ENCODE measurements at places on chromosomes 2 and 18.

DNA sequence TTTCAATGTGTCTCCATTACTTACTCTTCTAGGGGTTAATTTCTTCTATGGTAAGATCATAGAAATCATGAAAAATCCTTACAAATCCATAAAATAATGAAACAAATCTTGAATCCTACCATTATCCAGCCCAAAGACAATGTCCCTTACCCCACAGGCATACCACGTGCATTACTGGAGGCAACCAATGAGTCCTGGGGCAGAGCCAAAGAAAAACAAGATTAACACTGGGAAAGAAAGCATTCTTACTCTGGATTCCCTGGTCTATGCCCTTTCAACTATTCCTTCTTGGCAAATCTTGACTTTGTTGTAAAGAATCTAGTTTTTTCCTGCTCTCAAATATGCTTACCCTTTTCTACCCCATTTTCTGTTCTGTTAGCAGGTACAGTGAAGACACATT lies 3.1 kb upstream of the GALNT1 start:
- DNase-seq: no peak

- no peak for DNase-seq
Measured at GRCh38 chr18:79600596-79600995, 79.0 kb upstream of the CTDP1 start.

DNA sequence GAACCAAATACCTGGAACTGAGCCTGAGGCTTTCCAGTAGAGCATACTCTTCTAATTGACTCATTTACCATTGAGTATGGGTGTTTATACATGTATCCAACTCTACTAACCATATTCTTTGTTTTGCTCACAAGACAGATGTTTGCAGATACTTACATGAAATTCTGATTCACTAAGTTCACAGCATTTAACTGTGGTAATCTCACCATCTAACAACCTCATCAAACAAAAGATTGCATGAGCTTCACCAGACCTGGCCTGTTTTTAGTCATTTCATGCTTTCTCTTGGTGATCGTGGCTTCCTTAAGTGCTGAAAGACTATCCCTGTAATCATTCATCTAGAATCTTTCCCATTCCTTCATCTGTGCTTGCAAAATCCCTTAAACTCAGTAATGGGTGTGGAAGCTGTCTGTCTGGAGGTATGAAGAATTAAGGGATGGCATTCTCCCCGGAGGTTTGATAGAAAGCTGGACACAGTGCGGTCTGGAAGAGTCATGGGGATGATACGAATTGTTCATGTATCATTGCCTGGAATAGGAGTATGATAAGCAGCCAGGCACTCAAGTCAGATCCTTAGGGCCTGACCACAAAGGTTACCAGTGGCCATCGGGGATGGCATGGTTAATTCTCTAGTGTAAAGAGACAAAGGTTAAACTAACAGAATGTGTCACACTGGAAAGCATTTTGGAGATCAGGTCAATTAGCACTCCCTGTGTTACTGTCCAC lies 42.0 kb upstream of the IL1R1 start:
- DNase-seq: no peak

- peak; percentile 45 for DNase-seq
Measured at GRCh38 chr2:196399722-196400691, 228.6 kb upstream of the STK17B start.

- DNase-seq: no peak
Measured at GRCh38 chr2:122341007-122341406, 585.6 kb downstream of the TSN start.

GRCh38 chr2:158999458-158999857 lies 31.0 kb downstream of the TANC1 start:
- peak; percentile 47 for DNase-seq

- peak; percentile 47 for DNase-seq
Measured at GRCh38 chr2:184597571-184597991, 748 bp upstream of the ZNF804A start.

GRCh38 chr2:156452971-156453370 lies 16.8 kb downstream of the GPD2 start:
- no peak for DNase-seq

DNA sequence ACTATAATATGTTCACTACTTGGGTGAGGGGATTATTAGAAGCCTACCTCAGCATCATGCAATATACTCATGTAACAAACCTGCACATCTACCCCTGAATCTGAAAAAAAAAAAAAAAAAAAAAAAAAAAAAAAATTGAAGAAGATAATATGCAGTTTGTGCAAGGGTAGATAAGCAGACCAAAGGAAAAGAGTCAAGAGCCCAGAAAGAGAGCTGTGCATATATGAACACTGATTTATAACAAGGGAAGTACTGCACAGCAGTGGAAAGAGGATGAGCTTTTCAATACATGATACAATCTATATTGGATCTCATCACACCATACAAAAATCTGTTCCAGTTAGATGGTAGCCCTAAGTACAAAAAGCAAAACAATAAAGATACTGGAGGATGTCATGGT lies 82.6 kb upstream of the MYO3B start:
- no peak for DNase-seq

GRCh38 chr18:79965119-79965902 lies 868 bp downstream of the HSBP1L1 start:
- no peak for DNase-seq

GRCh38 chr18:2939317-2939716 lies 73.6 kb downstream of the LPIN2 start:
- DNase-seq: no peak
